Activated CD4-positive, alpha-beta T cell treated with anti-CD3 and anti-CD28 coated beads, Interleukin-2, amount 50 U/mL, for 4 hours (primary cell): ENCODE measurements at places on chromosomes 7 and 10.

DNA sequence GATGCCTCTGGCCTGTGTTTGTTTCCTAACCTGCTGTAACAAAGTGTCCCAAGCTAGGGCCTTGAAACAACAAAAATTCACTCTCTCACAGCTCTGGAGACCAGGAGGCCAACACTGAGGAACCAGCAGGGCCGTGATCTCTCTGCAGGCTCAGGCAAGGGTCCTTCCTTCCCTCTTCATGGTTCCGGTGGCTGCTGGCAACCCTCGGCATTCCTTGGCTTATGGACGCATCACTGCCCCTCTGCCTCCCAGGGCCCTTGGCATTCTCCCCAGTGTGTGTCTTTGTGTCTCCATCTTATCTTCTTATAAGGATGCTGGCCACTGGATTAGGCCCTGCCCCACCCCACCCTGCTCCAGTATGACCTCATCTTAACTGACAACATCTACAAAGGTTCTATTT is 17.0 kb downstream of the CNPY1 start:
- no peak for DNase-seq

GRCh38 chr7:40419806-40420205 is 285.0 kb downstream of the SUGCT start:
- DNase-seq = no peak

DNA sequence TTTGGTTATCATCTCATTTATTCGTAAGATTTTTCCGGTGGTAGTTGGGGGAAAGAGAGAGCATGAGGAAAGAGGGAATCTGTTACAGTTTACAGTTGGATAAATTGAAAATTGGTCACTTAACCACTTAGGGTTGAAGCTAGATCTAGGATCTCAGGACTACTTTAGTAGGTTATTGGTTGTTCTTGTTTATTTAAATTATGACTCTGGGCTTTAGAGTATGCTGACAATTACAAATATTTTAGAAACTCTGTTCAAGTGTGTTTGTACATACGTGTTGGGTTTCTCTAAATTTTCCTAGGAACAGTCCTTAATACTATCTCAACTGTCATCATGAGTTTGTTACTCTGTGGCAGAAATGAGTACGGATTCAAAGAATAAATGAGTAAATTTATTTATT is 48.6 kb upstream of the STRIP2 start:
- DNase-seq = no peak

GRCh38 chr10:93993782-93994437 is at the start of gene PLCE1:
PLCE1 (plus strand) TSS chr10:93993931; CDS start chr10:94031047, 37,116 bp downstream.
- no peak for DNase-seq
